ENCODE measurements at places on chromosomes 5 and 9. TPM values are rescaled to one million over a fixed set of nuclear protein-coding genes. Genes with fewer than 3 reads are reported as not detected.

The LRRTM2 gene
- 0.21 TPM for polyA plus RNA-seq

The FLT4 gene
- polyA plus RNA-seq, result 4.6 TPM

- DNase-seq, result no peak
These were observed 167.5 kb downstream of the CDK5RAP2 start for GRCh38 chr9:120412425-120412951.

- DNase-seq, result no peak
These were observed 73.0 kb upstream of the MPDZ start for GRCh38 chr9:13352451-13352979.

DNA sequence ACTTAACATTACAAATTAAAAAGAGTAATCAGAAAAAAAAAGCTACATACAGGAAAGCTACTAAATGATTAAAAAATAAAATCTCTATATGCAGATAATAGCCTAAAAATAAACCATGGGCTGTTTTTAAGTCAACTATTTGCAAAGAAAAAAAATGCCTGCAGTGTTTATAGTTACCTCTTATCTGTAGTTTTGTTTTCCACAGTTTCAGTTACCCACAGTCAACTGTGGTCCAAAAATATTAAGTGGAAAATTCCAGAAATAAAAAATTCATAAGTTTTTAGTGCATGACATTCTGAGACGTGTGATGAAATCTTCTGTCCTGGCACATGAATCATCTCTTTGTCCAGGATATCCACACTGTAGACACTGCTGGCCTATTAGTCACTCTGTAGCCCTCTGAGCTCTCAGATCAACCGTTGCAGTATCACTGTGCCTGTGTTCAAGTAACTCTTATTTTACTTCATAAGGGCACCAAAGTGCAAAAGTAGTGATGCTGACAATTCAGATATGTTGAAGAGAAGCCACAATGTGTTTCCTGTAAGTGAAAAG, 59.2 kb downstream of the PRELID2 start:
- DNase-seq, result no peak

Data from pancreas (tissue), 10 donors.